ENCODE measurements at places on chromosomes 5 and 9.
A peak's percentile ranks its signal among the peaks of the same experiment; 100 is the strongest.

DNA sequence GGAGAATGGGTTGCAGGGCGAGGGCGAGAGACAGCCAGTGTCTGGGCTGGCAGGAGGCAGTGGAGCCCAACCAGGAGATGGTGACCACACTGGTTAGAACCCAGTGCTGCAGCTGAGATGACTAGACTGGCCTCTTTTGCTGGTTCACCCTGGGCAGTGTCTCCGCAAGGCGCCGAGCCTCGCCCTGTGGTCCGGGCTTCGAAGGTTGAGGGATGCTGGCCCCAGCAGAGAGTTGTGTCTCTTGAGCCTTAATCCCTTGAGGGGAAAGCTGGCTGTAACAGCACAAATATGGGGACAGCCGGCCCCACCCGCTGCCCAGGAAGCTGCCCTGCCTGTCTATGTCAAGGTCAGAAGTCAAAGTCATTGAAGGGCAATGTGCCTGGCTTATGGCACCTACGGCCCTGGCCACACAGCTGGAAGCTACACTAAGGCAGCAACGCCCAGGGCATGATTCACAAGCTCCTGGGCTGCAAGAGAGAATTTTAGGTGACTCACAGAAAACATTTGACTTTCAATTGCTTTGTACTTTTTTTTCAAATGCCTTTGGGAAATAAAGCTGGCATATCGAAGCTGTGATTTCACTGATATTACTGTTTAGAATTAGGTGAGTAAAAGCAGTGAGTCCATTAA, 33.3 kb downstream of the NKX2-5 start:
- no peak for DNase-seq

DNA sequence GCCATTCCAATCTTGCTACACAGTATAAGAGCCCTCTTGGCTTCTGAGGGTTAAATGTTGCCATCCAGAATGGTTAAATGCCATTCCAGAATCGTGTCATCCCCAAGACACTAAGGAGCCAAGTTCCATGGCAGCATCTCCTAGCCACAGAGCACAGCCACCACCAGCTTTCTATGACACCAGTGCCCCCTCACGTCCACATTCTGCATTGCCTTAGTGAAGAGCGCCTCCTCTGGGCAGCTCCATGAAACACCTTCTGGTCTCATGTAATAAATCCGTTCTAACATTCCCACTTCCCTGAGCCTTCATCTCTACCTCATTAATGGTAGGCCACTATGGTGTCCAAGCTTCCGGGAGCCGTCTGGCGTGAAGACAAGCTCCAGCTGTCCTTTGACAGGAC, 12.4 kb downstream of the CBY3 start:
- no peak for DNase-seq

- DNase-seq, result no peak
Measured at GRCh38 chr5:149044453-149045088, 18.3 kb downstream of the SH3TC2 start.

- no peak for DNase-seq
Measured at GRCh38 chr5:158709279-158709678, 390.4 kb downstream of the EBF1 start.

- peak; percentile 81 for DNase-seq
Measured at GRCh38 chr9:37575921-37576721, at the start of gene FBXO10. TSS of gene FBXO10 (minus strand) at chr9:37576380. CDS start at chr9:37541768, 34,612 bp downstream.

GRCh38 chr9:111483439-111483857, 735 bp downstream of the ECPAS start:
- no peak for DNase-seq

GRCh38 chr9:92980085-92980745, 32.9 kb downstream of the FGD3 start:
- no peak for DNase-seq

DNA sequence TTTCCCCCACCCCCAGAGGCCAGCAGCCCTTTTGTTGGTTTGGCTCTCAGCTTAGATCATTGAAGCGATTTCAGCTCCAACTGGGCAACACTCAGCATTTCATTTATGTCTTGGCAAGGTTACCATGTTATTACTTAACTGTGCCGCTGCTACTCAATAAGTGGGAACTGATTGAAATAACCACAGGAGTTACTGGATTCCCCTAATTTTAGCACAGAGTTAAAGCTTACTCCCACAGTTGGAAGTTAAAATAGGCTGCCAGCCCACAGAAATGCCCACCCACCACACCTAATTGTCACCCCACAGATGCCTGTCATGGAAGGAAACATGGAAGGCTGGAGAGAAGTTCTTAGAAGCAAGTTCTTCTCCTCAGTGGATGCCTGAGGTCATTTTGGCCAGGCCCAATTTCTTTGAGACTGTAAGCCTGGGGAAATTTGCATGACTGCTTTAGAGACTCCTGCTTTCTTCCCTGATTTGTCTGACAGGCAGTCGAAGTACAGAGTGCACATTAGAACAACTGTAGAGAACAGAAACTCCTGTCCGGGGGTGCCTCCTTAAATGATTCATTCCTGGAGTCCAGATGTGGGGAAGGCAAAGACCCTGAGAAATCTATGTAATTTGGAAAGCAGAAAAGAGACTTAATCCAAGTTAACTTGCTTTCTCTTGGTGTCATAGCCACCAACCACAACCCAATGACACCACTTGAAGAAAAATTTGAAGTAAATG, 370.0 kb downstream of the ZSWIM6 start:
- DNase-seq, result peak; percentile 14

DNA sequence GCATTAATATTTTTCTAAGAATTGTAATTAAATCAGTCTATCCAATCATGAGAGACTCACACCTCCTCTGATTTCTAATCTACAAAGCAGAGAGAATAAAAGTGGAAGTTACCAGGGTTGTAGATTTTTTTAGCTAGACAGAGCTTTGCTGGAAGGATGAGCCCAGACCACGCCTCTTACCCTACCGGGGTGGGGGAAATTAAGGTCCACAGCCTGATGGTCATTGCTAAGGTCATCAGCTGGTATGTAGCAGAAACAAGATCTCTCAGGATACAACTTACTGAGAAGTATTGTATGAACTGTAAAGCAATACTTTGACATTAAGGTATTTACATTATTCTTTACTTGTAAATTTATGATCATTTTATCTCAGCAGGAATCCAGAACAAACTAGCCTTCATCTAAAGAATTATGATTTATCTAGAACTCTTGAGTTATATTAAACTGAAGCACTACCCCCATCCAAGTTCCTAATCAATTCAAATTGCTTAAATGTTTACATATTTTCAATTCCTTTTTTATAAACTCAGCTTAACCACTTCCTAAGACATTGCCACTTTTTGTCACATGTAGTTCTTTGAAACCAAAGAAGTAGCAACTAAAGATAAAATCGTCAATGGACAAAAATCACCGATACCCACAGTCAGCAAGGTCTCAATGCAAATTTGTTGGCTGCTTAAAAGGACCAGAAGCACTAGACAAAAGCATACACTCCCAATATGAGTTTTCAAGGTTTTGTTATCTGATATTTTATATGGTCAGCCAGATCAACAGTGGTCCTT, 225.8 kb upstream of the DAPK1 start:
- peak; percentile 12 for DNase-seq

DNA sequence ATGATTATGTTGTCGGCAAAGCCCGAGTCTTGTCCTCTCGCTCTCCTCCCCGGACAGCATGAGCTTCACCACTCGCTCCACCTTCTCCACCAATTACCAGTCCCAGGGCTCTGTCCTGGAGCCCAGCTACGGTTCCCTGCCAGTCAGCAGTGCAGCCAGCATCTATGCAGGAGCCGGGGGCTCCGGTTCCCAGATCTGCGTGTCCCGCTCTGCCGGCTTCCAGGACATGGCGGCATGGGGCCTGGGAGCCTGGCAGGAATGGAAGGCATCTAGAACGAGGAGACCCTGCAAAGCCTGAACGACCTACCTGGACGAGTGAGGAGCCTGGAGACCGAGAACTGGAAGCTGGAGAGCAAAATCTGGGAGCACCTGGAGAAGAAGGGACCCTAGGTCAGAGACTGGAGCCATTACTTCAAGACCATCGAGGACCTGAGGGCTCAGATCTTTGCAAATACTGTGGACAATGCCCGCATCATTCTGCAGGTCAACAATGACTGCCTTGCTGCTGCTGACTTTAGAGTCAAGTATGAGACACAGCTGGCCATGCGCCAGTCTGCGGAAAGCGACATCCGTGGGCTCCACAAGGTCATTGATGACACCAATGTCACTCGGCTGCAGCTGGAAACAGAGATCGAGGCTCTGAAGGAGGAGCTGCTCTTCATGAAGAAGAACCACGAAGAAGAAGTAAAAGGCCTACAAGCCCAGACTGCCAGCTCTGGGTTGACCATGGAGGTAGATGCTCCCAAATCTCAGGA, 101.3 kb upstream of the MAN2A1 start:
- peak; percentile 3 for DNase-seq

DNA sequence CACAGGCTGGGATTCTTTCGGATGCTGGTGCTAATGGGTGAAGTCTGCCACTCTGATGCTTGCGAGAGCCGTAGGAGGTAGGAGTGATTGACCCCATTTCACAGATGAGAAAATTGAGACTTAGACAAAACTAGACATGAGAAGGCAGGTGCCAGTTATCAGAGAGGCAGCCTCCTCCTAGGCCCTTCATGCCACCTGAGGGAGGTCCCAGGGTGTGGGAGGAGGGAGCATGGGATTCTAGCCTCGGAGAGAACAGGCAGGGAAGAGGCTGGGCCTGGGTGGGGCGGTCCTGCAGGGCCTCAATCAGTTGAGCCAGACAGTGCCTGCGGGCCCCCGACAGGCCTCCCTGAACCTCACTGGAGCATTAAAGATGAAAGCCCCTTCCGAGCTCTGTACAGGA, 112.4 kb downstream of the COL23A1 start:
- no peak for DNase-seq

GRCh38 chr5:171965745-171966144, 40.7 kb downstream of the FBXW11 start:
- no peak for DNase-seq

- no peak for DNase-seq
Measured at GRCh38 chr5:118796081-118796480, 192.3 kb downstream of the DTWD2 start.

DNA sequence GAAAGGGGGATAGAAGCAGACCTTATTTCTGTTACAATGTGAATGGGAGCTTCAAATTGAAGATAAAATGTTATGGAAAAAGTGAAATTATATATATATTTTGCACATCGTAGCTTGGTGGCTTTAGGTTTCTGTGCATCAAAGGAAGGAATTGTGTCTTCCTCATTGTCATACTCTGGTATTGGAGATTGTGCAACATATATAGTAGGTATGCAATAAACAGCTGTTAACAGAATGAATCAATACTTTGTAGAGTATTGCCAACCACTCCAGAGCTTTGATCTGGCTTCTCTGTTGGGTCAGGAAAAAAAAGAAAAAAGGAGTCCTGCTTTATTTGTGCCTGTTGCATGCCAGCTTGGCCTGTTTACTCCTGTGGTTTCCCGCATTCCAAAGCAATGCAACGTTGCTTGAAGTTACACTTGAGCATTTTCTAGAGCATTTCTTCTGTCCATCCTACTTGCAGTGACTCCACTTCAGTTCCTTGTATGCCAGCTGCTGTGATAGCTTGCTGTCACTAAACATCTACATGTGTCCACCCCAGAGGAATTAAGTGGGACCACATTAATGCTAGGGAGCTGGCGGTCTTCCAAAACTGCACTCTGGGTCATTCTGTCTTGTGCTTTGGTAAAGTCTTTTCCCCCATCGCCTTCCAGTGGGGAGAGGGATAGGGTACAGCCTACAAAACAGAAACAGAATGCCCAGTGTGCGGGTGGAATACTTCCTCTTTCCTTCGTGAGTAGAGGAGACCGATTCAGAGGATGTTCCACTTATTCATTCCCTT, 62.0 kb upstream of the MEF2C start:
- DNase-seq, result no peak

DNA sequence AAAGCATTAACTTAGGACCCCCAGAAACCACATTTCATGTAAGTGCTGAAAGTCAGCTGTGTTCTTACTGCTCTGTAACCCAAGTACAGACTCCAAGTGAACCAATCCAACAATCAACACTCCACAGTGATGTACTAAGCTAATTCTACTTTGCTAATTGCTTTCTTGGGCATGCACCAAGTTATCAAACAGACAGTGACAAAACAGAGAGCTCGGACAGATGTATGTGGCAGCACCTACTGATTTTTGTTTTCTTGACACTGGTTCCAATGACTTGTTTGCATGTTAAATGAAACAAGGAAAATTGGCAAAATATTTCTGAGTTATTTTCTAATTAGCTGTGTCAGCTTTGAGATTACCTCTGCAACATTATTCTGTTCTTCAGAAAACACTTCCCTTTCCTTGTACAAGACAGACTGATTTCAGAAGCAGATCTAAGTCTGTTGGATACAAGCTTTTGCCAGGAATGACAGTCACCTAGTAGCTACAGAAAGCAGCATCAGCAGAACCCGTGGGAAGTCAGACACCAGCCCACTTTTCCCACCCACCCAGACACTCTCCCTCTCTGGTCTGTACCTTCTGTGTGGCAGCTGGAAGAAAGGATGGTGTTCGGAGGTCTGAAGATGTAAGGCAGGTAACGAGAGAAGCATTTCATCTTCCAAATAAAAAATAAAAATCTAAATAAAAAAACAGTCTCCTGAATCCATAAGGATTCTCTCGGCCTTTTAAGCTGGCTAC, 176.7 kb upstream of the PPP2R2B start:
- DNase-seq, result no peak

GRCh38 chr9:33329979-33330378, 39.7 kb downstream of the NFX1 start:
- no peak for DNase-seq

GRCh38 chr9:111728617-111729366, 65.9 kb downstream of the SHOC1 start:
- DNase-seq, result no peak

- DNase-seq, result no peak
Measured at GRCh38 chr5:14438195-14438606, 143.4 kb upstream of the OTULINL start.

DNA sequence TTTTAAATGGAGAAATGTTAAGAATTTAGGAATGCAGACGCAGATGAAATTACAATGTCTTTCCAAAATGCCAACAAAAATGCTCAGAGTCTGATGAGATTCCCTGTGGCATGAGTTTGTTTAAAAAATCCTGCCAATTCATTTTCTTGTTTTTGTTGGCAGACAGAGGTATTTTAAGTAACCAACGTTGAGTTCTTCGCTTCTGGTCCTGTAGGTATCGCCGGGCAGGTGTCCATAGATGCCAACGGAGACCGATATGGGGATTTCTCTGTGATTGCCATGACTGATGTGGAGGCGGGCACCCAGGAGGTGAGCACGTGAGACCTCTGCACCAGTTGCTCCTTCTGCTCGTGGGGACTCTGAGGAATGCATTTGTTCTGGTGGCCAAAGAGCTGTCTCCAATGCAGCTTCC, 69.4 kb downstream of the NPR3 start:
- no peak for DNase-seq

- no peak for DNase-seq
Measured at GRCh38 chr5:59042201-59043055, 459.6 kb downstream of the RAB3C start.

DNA sequence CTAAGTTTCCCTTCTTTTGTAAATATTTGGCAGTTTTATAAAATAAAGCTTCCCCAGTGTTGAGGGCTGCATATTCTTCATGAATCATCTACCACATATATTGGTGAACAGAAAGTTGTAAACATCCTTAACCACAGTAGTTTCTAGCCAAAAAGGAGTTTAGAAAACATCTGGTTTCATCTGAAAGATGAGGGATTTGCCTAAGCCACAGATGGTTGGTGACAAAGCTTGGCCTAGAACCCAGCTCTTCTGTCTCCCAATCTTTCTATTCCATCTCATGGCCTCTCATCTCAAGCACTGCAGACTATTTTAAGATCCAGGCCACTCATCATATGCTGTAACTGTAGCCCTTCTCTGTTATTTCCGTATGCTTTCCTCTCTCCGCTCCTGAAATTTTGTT, 232.3 kb upstream of the TRPM3 start:
- DNase-seq, result no peak

All from GM06990 (cell line).